ENCODE measurements at places on chromosomes 2 and 18.

- DNase-seq: no peak
Observed at GRCh38 chr2:30865243-30865642, 58.0 kb upstream of the CAPN13 start.

- no peak for DNase-seq
Observed at GRCh38 chr2:146321175-146321574, 1523.7 kb upstream of the ACVR2A start.

GRCh38 chr2:227043981-227044380 lies 120.0 kb downstream of the COL4A4 start:
- no peak for DNase-seq

DNA sequence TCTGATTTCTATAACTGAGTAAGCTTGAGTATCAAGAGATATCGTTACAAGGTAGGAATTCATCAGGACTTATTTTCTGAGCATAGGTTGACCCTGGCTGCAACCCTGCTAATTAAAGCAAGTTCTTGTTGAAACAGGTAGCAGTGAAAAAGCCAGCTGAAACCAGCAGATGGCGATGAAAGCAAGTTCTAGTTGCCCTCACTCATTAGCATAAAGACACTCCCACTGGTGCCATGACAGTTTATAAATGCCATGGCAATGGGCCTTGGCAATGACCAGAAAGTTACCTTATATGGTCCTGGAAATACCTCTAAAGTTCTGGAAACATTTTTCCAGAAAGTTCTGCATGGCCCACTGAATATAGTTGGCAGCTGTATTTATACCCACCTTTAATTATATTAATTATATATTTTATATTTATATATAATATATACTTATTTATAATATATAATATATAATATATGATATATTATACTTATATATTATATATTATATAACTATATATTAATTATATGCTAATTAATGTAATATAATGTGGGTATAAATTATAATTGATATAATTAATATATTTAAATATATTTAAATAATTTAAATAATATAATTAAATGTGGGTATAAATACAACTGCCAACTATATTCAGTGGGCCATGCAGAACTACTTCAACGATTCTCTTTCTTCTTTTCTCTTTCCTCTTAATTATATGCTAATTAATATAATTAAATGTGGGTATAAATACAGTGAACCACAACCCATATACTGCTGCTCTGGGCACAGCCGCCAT lies 188.0 kb downstream of the CDH7 start:
- DNase-seq: no peak

DNA sequence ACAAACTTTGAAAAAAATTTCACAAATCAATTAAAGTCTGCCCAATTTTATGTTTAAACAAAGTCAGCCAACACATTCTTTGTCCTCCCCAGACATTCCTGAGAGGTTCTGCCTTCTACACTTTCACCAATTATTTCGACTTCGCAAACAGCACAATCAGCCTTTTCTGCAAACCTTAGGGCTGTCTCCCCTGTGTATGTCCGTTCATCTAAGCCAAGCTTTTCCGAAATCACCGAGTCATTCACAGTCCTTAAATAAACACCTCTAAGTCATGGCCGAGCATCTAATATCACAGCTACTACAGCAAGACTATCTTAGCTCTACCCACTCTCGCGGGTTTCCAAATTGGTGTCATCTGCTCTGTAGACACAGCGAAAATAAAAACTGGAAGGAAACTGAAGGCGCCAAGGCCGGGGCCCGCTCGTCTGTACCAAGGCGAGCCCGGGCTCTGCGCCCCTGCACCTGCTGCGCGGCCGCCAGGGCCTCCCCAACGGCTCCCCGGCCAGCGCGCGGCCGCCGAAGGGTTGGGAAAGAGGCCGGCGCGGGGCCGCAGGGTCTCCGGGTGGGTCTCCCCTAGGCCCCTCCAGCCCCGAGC lies 730 bp downstream of the ODC1 start:
- DNase-seq: peak; percentile 40

GRCh38 chr2:60359569-60359968 lies 193.9 kb downstream of the BCL11A start:
- no peak for DNase-seq

DNA sequence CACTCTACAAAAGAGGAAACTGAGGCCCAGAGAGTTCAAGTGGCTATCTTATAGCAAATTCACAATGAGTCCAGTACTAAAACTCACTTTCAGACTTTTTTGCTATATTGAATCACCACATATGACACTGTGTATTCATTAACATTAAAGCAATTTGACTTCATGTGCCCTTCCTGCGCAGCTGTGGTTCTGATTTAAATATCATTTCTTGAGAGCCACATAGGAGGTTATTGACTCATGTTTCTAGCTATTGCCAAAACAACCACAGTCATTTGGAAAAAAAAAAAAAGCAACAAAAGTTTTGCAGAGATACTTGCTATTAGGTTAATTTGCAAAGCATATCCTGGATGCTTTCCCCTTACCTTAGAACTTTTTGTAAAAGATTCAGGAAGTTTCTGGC lies 341.2 kb downstream of the PIK3C3 start:
- DNase-seq: no peak

DNA sequence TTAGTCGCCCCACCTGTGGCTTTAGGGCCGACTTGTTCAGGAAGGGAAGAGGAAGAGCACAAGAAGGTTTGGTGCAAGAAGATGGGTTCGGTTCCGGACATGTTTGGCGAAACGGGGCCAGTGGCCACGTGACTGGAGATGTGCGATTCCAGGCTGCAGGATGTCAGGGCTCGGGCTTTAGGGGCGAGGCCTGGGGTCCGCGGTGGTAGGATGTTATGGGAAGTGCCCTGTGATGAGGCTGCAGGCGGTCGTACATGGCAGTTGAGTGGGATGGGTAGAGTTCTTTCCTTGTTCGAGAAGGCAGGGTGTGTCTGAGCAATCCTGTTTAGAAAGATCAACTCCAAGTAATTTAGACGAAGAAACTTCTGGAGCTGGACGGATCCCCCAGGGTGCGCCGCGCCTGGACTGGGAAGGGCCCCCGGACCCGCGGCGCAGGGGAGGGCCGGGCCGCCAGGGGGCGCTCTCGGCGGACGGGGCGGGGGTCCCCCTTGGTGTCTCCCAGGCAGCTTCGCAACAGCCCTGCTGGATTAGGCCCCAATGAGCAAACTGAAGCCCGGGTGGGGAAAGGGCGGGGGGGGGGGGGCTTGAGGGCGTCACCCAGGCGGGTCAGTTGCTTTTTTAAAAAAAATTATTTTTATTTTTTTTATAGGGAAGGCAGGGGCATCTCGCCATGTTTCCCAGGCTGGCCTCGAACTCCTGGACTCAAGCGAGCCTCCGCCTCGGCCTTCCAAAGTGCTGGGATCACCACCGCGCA lies 17.2 kb upstream of the SDC1 start:
- DNase-seq: no peak

DNA sequence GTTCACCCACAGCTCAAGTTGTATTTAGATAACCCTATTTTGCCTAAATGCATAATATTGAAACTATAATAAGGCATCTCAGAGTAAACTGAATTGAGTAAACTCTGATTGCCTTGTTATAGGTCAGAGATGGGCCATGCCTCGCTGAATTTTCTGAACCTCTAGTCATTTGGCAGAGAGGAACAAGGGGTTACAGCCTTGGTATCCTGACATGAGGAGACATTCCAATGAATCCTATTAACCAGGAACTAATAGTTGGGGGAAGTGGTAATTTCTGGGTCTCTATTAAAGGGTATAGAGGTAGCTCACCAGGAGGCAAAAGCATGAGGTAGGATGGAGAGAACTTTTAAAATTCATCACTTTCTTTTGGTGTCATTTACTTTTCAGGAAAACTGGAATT lies 227.4 kb upstream of the CHST9 start:
- DNase-seq: no peak

DNA sequence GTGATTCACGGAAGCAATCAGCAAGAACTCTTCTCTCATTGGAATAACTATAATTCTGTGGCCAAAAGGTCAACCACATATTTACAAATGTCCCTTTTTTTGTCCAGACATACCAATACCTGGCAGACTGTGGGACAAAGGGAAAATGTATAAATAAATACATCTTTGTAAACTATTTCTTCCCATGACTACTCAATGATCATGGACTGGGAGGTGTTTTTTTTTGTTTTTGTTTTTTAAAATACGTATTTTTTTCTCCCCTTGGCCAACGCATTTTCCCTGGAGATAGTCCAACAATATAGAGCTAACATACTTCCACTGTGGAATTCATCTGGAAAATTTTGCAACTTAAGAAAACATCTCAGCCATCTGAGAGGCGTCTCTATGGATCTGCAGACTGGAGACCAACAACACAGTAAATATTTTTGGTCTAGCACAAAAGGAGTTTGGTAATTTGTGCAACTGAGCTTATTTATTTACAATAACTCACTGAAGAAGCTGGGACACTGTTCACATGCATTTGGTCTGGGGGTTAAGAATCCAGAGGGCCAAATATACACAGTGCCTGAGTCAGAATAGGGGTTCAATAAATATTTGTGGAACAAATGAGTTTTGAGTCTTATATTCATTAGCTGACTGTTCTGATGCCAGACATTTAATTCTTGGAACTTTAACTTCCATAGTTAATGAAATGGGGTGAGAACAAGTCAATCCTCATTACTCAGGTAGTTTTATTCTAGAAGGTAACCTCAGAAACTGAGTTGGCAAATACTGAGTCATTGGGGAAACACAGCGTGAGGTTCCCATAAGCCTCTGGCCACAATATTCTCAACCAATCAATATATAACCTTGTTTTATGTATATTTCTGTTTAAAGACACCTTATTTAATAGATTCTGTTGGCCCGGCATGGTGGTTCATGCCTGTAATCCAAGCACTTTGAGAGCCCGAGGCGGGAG lies 36.2 kb downstream of the CCBE1 start:
- DNase-seq: no peak

DNA sequence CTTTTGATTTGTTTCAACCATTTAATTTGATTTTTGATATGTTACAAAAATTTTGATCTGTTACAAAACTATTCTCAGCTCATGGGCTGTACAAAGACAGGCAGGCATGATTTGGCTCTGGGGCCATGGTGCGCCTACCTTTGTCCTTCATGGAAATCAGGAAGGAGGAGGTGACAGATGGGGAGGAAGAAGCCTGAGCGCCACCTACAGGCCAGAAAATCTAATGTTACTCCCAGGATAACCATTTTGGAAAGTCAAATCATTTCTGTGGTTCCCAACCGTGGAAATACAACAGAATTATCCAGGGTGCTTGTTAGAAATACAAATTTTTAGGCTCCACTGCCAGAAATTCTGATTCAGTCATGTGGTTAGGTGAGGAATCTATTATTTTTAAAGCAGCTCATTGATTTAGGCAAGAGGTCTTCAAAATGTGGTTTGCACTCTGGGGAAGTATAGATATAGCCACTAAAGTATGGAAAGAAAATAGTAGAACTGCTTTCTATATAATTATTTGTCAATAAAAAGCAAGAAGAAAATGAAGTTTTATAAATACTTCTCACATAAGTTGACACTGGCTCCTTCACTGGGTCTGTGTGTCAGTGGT lies 93.9 kb downstream of the EVA1A start:
- DNase-seq: no peak

GRCh38 chr2:239502430-239503186 lies 101.8 kb upstream of the HDAC4 start:
- DNase-seq: no peak

DNA sequence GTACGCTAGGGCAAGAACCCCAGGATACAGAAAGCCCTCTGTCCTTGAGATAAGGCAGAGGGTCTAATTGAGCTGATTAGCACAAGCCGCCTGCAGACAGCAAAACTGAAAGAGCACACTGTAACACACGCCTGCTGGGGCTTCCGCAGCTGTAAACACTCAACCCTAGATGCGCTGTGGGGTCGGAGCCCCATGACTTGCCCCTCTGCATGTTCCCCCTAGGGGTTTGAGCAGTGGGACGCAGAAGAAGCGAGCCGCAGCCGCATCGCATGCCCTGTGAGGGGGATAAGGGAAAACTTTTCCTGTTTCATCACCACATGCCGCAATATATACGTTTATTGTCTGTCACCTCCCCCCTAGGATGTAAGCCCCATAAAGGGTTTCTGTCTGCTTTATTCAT lies 384.6 kb downstream of the PLCL1 start:
- no peak for DNase-seq

DNA sequence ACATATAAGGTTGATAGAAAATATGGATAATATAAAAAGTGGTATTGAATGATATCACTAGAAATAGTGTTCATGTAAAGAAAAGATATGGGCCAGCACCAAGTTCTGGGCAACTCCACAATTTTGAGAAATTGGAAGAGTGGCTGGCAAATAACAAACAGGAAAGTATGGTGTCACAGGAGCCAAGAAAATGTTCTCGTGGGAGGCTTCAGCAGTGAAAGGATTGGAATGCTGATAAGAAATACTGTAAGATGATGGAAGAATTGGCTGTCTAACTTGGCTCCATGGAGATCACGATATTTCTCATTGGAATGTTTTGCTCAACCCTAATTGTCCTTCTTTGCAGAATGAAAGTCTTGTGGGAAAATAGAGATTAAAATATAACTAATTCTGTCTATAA lies 856.8 kb downstream of the DPP10 start:
- DNase-seq: no peak

GRCh38 chr2:39447266-39448168 lies 10.4 kb upstream of the MAP4K3 start:
- DNase-seq: no peak

DNA sequence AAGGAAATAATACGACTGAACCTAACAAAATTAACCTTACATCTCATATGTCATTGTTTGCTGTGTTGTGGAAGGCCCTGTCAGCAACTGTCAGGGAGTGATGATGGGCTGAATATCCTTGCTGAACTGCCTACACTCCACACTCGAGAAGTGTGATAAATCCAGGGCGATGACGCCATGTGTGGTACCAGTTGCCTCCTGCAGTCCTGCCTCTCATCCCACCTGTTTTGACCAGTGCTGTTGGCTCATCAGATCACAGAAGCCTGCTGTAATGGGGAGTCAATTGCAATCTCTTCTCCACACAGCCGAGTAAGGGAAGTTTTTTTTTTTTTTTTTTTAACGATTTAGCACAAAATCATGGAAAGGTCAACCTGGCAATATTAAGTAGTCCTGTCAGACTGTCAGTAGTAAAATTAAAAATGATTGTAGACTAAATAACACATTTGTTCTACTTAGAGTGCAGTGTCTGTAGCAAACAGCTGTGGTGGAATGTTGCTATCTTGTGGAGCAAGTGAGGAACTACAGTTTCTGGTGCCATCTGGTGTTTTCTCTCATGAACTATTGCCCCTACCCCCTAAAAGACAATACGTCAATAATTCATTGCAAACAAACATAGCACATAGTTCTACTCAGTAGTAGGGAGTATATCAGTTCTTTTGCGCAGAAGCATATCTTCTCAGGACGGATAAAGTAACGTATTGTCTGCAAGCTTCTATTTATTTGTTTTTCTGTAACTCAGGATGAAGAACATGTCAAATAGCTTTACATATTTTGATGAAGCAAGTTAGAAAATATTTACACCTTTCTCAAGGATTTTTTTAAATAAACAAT lies 347.6 kb downstream of the CTNNA2 start:
- DNase-seq: no peak

GRCh38 chr2:239814116-239814860 lies 210.9 kb downstream of the NDUFA10 start:
- DNase-seq: no peak

GRCh38 chr2:150985741-150986140 lies 275.9 kb downstream of the RBM43 start:
- no peak for DNase-seq

GRCh38 chr2:59925321-59925720 lies 628.1 kb downstream of the BCL11A start:
- DNase-seq: no peak

- no peak for DNase-seq
Observed at GRCh38 chr2:41922177-41922576, 125.6 kb upstream of the PKDCC start.
